ENCODE measurements at places on chromosomes 6 and 20.

DNA sequence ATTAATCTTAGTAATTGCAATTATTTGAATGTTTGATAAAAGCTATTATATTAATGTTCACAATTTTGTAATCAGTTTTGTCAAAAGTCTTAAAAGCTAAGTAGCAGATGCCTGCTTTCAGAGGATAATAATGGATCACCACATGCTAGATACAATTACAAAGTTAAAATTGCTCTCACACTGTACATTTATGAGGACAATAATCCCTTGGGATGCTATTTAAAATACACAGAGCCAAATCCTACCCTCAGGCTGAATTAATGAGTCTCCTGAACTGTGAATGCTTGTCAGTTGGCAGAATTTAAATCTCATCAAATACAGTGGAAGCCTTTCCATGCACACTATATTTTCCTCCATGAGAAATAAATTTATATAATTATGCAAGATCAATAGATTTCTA, 153.3 kb upstream of the SYNCRIP start:
- no peak for DNase-seq

GRCh38 chr20:1012359-1013168, 10.5 kb upstream of the RSPO4 start:
- DNase-seq = no peak

GRCh38 chr20:51833326-51833725, 31.0 kb upstream of the SALL4 start:
- DNase-seq = no peak

DNA sequence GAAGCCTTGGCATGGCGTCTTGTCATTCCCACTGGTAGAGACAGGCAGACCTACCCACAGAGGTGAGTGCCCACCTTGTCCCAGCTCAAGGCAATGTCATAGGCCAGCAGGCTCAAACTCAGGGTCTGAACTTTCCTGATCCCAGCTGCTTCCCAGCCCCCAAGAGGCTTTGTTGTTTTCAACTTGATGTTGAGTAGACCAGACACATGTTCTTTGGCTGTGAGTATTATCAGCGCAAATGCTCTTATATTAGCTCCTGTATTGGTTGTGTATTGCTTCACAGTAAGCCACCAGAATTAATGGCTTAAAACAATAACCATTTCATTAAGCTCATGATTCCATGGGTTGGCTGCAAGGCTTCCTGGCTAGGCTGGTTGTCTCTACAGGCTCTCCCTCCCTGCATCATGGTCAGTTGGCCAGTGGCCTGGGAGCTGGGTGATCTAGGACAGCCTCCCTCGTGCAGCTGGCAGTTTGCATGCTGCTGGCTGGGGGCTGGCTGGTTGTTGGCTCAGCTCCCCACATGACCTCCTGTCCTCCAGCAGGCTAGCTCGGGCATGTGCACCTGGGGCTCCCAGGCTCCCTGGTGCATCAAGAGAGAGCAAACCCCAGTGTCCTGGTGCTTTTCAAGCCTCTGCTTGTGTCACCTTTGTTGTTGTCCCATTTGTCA, 21.6 kb downstream of the TOX2 start:
- DNase-seq = no peak

GRCh38 chr6:168450917-168451316, 9.9 kb downstream of the SMOC2 start:
- DNase-seq = no peak
